Neuronal stem cell (in vitro differentiated cells): ENCODE measurements at places on chromosomes 3 and 15.
A peak's percentile ranks its signal among the peaks of the same experiment; 100 is the strongest.

- no peak for DNase-seq
Observed at GRCh38 chr3:195209083-195209846, 61.7 kb downstream of the XXYLT1 start.

DNA sequence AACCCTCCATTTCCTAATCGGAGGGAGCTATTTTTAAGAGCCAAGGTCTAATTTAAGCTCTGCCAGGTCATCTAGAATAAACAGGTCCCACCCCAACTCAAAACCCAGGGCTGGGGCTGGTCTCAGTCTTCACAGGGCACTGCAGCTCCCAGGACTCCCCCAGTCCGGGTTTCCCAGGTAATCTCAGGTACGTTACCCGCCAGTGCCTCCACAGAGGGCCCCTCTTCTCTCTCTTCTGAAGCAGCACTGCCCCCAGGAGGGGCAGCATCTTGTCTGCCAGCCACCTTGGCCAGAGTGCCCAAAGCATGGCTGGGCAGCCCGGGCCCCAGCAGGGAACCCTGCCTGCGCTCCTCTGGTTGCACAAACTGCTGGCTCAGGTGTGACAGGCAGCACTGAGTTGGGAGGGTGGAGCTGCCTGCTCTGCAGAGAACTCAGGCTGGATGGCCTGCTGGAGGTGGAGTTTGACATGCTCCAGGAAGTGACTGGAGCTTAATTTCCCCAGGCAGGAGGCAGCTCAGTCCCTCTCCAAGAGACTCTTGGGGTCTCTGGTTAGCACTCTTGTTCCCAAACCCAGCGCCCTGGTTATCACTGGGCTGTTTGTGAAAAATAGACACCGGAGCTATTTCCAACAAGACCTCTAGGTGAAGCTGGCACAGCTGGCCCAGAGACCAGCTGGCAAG lies at the start of gene PLA2G4F:
PLA2G4F (minus strand) TSS at position 394 of the 680 bp plus-strand sequence; CDS start at position 307, 87 bp downstream.
- DNase-seq = no peak

DNA sequence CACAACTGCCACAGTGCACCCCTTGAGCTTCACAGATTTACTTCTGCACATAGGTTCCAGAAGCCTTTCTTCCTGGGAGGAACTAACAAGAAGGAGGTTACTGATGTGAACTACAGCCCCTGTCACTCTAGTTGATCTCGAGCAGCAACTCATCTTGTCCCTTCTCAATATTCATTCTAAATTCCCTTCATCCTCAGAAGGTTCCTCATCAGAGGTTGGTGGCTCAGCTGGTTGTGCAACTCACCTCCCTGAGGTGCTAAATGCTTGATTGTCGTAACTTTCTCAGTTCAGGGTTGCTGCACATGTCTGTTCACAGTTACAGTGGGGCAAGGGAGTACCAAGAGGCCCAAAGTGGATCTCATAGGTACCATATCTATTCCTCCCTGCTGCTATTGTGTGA lies 5.7 kb upstream of the A4GNT start:
- DNase-seq = no peak

DNA sequence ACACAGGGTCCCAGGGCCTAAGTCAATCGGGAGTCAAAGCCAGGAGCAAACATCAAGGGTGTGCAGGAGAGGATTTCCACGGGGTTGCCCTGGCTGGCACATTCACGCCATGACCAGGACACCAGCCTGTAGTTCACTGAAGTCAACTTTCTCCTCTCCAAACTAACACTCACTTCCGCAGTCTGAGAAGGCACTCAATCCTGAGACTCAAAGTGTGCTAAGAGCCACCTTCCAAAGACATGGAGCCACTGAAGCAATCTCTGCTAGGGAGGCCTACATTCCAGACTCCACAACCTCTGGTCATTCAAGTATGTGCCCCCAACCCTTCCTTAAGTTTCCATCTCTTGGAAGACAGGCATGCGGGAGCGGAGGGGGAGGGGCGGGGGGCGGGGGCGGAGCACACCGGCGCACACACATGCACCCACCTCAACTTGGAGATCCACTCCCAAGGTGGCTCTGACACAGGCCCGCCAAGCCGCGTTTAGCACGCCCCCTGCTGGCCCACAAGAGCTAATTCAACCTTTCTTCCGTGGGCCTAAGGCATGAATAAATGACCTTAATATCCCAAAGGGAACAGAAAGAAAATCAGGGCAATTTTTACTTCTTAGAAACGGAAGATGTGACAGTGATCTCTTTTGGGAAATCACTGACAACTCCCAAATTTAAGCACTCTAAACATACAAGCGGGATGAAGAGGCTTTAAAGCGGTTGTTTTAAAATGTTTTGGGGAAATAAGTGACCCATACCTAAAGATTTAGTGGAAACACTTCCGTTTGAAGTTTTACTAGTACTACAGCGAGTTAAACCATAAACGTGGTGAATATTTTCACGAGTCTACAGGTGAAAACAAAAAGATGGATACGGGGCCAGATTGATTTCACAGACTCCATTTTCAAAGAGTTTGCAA lies 162.5 kb upstream of the CHRNA7 start:
- DNase-seq = peak; percentile 63

DNA sequence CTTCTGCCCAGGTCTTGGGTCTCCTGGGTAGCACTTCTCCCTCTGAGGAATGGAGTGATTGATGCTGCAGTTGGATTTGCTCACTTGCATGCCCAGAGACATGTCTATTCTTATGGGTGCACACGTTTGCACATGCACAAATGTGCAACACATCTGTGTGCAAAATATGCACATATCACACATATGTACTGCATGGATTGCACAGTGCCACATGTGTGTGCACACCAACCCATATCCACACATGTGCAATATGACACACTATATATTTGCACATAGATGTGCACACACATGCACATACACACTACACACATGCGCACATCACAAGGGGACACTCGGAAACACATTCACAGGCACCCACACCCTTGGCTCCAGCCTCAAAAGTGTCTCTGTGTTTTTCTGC lies 671 bp upstream of the SEMA3B start:
- no peak for DNase-seq

DNA sequence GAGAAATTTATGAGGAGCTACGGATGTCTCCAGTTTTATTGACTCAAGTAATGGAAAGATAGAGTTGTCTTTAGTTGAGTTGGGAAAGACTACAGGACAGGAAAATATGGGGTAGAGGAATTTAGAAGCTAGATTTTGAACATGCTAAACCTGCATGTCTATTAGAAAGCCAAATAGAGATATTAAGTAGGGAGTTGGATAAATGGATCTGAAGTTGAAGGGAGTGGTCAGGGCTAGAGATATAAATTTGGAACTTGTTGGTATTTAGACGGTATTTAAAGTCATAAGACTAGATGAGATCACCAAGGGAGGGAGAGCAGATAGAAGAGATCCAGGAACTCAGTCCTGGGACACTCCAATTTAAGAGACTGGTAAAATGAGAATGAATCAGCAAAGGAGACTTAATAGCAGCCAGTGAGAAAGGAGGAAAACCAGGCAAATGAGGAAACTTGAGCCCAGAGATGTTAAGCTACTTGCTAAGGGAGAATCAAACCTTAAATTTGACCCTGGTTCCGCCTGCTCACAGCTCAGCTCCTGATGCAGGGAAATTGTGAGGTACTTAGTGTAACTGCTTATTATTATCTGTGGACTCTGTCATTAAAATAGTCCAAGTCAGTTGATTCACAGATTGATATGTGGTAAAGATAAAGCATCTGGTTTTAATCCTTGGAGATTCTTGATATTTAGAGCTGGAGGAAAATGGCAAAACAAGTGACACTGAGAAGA lies 35.8 kb downstream of the ABI3BP start:
- DNase-seq = no peak

DNA sequence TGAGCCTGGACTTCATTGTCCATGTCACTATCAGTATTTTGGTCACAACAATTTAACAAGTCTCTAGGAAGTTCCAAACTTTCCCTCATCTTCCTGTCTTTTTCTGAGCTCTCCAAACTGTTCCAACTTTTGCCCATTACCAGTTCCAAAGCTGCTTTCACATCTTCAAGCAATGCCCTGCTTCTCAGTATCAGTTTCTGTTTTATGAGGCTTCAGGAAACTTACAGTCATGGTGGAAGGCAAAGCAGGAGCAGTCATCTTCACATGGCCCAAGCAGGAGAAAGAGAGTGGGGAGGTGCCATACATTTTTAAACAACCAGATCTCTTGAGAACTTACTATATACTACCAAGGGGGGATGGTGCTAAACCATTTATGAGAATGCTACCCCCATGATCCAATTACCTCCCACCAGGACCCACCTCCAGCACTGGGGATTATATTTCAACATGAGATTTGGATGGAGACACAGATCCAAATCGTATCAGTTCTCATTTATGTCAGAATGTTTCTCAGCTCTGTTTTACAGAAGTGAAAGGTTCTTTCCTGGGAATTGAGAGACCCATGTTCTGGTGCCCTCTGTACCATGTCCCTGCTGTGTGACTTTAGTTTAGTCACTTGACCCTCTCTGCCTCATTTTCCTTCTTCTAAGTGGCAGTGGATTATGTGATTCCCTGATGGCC lies 169.7 kb downstream of the PLCL2 start:
- no peak for DNase-seq

- peak; percentile 85 for DNase-seq
Observed at GRCh38 chr15:88913017-88913849, at the start of gene MFGE8. Gene MFGE8 (minus strand): TSS chr15:88913379. CDS start chr15:88913319, 60 bp downstream.

DNA sequence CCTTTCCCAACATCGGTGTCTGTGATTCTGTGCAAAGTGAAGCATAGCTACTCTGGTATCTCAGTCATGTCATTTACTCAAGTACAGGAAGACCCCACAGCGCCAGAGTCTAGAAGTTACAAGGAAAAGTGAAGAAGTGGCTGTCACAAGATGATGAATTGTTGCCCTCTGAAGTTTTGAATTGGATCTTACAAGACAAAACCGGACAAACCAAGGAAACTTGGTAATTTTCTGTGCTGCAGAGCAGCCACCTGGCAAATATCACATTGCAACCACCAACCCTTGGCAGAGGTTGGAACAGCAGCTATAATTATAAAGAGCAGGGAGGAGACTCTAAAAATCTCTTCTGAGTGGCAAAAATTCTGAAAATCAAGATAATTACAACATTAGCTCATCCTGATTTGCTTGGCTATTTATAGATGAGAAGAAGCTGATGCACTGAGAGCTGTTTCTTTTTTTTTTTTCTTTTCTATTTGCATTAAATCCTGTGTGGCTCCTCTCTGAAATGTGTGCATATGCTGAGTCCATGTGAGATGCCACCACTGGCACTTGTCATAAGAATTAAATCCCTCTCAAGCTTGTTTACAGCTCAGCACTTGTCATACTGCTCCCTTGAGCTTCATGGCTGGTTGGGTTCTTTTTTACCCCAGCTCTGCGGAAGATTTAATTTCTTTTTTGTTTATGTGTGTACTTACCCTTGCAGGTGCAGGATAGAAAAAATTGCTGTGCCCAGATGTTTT lies 68.0 kb upstream of the MNS1 start:
- no peak for DNase-seq

- DNase-seq = no peak
Observed at GRCh38 chr15:61653110-61653509, 407.1 kb downstream of the VPS13C start.

- no peak for DNase-seq
Observed at GRCh38 chr15:39242345-39242744, 338.5 kb upstream of the THBS1 start.

GRCh38 chr3:183123891-183124290 lies 24.6 kb upstream of the MCCC1 start:
- no peak for DNase-seq

DNA sequence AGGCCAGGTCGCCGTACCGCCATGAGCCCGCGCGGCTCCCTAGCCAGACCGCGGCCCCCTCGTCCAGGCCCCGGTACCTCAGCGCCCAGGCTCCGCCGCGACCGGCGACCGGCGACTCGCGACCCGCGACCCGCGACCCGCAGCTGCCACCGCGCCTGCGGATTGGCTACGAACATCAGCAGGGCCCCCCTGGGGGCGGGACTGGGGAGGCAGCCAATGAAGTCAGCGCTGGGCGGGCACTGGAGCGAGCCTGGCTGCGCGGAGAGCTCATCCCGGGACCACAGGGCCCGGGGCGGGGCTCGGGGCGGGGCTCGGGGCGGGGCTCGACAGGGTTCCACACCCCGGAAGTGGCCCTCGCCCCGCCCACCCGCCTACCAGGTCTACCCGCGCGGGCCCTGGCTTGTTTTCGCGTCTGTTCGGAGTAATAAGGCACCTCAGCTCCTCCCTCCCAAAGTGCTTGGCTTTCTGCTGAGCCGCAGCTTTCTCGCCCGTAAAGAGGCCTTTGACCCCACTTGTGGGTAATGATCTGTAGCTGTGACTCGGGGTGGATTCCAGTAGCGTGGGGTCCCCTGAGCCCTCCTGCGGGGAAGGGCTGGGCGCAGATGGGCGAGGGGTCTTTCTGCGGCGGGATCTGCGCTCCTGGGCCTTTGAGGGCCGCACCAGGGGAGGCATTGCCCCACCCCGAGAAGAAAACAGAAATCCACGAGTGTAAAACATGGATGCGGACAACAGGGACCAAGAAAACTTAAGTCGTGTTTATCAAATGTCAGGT lies at the start of gene LYSMD4:
LYSMD4 (minus strand) TSS at position 170 of the 772 bp plus-strand sequence. CDS start 1,438 bp downstream, outside the sequence.
- peak; percentile 93 for DNase-seq

GRCh38 chr3:138717348-138717747 lies 108.8 kb downstream of the FAIM start:
- no peak for DNase-seq

GRCh38 chr3:165568907-165569462 lies 268.2 kb downstream of the BCHE start:
- DNase-seq = no peak

DNA sequence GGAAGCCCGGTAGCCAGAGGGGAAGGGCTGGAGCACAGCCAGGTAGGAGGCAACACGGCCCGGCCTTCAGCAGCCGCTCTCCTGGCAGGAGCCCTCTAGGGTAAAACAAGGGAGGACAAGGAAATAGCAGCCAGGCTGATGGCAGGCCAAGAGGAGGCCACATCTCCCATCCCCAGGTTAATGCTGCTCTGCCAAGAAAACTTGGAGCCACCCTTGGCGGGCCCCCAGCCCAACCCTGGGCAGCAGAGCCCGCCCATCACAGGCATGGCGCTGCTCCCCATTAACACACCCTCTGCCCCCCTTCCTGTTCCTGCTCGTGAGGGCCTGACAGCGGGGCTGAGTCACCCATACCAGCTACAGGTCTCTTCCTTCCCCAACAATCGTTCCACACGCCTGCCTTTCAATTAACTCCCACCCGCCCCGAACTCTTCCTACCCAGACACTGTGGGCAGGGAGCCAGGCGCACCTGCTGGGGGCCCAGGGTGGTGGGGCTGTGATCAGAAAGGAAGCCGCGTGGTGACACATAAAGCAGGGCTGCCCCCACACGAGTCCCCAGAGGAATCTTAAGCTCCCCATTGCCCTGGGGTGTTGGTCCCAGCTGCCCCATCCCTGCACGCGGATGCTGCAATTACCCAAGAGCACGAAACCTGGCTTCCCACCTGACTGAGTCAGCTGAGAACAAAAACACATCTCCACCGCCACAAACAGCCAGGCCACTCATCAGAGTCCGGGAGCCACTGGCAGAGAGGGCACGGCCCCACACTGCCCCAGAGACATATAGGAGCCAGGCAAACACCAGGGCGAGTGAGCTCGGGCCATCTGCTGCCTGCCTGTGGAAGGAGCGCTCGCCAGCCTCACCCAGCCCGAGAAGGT lies at the start of gene C15orf62:
C15orf62 (plus strand) TSS at position 707 of the 873 bp plus-strand sequence. CDS start 516 bp downstream, outside the sequence.
- no peak for DNase-seq
